Tongue (tissue), 3 donors: ENCODE measurements at places on chromosomes 3 and 15. TPM values are rescaled to one million over a fixed set of nuclear protein-coding genes. Genes with fewer than 3 reads are reported as not detected.

GRCh38 chr3:75242012-75242735 is 422.0 kb upstream of the FRG2C start:
- peak; percentile 13 for DNase-seq

DNA sequence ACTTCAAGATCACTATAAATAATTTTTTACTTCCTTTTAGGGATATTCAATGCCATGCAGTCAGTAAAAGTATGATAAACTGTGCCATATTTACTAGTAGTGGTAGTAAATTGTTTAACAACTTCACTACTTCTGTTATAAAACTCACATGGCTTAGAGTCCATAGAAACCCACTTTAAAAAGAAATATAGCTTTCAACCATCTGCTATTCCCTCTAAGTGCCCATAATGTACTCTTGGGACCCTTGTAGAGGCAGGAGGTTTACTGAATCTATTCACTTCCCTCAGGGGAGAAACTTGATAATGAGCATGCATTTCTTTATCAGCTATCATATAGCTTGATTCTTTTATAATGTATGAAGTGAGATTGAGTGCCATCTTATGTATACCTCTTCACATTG is 1448.4 kb upstream of the ALCAM start:
- DNase-seq = no peak

- no peak for DNase-seq
Observed at GRCh38 chr3:85785766-85786165, 827.0 kb downstream of the CADM2 start.

- DNase-seq = no peak
Observed at GRCh38 chr3:114026331-114026730, 30.0 kb downstream of the CCDC191 start.

DNA sequence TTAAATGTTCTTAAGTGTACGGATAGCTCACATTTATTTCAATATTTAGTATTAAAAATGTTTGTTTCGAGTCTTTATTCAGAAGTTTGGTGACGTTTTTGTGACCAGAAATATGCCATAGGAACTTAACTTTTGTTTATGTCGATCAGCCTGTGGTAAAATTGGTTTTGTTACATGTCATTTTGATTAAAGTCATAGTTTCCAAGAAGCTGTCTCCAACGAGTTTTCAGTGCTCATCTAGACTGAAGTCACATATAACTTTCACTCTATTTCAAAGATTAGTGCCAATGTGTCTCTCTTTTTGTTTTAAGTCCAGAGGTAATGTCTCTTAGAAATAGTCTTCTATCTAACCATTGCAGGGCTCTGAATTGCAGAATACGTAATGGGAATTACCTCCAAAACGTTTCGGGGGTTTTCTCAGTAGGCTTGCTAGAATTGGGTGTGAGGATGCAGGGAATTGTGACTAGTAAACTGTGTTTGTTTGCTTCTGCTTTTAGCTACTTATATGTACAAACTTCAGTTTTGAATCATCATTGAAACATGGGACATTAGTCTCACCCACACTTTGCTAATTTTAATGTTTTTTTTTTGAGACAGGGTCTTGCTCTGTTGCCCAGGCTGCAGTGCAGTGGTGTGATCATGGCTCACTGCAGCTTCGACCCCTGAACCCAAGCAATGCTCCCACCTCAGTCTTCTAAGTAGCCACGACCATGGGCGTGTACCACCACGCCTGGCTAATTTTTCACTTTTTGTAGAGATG is 3.0 kb downstream of the BUB1B start:
- DNase-seq = no peak

TUBGCP5 gene
- total RNA-seq = 34.8 TPM

TMEM40 gene
- total RNA-seq = 7.6 TPM
